NCI-H1105 (cell line): ENCODE measurements at places on chromosomes 4 and X.

DNA sequence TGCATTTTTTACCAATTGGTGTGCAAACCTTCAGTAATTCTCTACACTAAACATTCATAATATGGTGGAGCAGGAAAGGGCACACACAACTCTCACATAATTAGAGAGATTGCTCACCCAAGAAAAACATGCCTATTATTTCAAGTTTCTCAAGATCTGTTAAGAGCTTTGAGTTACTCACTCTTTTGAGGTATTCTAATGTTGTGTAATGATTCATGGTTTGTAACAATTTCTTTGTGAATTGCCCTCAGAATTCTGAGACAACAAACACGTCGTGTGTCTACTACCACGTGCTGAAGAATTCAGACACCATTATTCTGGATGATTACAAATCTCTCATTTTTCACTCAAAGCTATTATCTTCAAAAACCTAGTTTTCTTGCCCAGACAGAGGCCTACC lies 82.8 kb downstream of the PDGFC start:
- no peak for DNase-seq

GRCh38 chr4:121989715-121990114 lies 37.9 kb upstream of the TRPC3 start:
- no peak for DNase-seq

DNA sequence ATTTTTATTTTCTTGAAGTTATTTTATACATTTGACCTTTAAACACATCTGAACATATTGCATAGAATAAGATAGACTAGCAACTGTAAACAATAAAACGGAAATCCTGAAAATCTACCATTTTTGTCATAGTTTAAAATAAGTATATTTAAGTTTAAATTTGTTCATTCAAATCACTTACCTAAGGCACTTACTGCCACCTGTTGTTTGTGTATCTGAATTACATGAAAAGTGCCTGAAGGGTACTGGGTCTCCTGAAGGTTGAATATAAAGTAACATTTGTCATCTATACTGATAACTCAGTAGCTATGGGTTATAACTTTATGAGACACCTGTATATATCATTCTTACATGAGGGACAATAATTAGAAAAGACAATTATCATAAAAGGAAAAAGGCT lies 38.6 kb downstream of the TRPC5 start:
- no peak for DNase-seq

DNA sequence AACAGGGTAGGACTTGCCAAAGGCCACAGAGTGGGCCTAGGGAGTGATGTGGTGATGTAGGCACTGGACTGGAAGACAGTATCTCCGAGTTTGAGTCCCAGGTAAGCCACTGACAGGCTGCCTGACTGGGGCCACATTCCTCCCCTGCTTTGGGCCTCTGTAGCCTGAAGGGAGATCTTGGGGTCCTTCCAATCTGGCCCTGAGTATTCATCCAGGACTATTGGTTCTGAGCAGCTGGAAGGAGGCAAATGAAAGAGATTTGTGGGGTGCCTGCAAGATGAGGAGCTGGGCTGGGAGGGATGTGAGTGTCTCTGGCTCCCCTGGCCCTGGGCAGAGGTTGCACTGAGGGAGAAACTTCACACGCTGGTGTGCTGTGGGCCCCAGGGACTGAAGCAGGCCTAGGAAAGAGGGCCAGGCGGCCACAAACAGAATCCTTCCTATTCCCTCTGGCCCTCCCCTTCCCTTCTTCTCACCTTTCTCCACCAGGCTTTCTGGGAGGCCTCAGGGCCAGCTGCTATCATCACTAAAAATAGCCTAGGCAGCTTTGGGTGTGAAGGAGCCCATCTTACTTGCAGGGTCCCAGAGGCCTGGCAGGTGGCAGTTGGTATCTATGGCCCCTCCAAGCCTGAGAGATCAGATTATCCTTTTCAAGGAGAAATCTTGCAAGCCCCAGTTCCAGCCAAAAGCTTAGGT lies 70.1 kb downstream of the PJA1 start:
- no peak for DNase-seq

DNA sequence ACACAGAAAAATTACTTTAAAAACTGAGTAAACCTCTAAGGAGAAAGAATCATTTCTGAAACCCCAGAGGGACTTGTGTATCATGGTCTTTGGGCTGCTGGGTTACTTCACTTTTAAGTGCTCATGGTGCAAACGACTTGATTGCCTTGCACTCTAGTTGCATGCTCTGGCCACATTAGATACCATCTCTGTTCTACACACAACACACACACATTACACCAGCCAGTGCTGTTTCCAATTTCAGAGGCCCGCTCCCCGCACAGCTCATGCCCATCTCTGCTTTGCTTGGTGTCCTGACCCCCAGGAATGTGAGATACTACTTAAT lies 2.1 kb downstream of the PPP3CA start:
- no peak for DNase-seq

DNA sequence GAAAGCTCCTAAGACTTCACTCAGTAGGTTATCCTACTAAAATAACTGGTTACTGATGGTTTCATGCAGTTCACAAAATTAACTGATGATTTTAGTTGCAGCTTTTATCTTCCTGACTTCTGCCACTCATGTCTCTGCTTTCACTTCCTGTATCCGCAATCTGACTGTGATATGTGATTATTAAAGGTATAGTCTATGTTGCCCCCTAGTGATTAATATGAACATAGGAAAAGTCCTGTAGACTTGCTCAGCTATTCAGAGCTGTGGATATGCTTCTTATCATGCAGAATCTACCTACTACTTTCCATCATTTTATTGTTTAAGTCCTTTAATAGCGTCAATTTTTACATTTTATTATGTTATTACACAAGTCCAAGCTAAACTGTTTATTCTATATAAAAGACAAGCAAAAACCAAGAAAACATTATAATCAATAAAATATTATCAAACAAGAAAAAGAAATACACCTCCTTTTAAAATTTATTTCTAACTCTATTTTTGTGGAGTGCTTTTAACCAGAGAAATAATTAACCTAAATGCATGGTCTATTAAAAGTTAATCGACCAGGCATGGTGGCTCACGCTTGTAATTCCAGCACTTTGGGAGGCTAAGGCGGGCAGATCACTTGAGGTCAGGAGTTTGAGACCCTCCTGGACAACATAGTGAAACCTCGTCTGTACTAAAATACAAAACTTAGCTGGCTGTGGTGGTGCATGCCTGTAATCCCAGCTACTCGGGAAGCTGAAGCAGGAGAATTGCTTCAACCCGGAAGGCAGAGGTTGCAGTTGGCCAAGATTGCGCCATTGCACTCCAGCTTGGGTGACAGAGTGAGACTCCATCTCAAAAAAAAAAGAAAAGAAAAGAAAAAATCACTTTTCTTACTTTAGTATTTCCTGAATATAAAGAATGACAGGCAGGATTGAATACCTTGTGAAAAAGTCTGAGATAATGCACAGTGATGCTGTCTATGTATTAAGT lies 40.4 kb upstream of the TLR2 start:
- peak; percentile 19 for DNase-seq

DNA sequence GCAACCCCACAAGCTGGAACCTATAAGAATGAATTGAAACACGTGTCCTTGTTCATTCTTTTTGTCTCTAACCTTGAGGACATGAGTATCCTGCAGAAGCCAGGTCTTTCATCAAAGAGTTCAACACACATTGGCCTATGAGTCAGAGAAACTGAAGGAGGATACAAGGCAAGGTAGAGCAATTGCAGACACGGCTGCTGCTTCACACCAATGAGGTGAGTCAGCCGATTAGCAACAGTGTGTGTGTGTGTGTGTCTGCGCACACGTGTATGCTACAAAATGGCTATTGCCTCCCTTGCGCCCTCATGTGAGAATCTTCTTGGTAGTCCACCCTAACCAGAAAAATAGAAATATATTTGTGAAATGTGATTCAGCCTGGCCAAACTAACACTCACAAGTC lies 1477.7 kb upstream of the IGFBP7 start:
- DNase-seq: no peak

- DNase-seq: no peak
Observed at GRCh38 chr4:119034276-119035008, 101.2 kb upstream of the MYOZ2 start.

DNA sequence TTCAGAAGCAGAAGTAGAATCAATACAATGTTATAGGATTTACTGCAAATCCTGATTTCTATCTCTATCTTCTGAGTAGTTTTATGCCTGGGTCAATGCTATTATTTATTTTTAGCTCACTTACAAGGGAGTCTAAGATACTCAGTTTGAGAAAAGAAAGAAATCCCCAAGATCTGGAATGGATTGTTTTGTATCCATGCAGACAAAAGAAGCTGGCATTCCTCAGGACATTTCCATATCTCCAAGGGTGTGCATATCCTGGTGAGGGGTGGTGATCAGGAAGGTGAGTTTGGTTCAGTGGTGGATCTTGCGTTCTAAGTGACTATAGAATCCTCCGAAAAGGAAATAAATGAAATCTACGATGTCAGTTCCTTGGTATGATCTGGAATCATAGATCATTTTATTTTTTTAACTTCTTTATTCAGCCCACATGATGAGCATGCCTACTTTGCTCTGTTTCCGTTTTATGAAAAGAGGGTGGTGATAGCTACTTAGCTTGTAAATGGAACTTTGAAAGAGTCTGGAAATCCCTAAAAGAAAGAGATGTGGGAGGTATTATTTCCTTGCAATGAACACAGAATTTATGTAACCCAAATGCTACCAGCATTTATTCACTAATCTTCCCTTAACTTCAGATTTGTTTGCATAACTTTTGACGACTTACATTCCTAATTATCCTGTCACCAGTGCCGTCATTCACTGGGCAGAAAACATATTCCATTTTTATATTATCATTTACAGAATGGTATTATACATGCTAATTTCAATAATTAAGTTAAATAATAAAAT lies 81.1 kb upstream of the RAPGEF2 start:
- DNase-seq: no peak

DNA sequence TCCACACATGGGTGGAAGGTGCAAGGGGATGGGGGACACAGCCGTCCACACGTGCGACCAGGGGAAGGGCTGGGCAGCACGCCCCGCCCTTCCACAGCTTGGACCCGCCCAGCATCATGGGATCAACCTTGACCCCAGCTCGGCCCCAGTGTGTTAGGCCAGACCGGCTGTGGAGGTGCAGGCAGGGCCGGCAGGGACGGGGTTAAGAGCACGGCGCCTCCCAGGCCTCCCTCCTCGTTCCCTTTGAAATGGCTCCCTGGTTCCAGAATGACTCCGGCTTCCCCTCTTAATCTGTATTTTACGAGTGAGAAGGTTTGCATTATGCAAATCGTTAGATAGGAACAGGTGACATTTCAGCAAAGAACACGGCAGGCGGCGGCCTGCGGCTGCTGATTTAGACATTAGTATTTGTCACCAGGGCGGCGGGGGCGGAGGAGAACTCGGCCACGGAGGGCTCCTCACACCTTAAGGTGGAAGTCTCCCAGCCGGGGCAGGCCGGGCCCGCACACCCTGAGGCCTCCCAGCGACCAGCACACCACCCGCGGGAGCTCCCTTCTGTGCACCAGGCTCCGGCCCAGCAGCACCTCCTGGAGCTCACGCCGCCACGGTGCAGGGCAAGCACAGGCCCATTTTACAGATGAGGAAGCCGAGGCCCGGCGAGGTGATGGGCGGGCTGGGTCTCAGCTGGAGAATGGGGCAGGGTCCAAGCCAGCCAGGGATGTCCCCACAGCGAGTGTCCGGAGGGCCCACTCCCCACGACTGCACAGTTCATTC lies 116.1 kb downstream of the FAM53A start:
- DNase-seq: no peak

DNA sequence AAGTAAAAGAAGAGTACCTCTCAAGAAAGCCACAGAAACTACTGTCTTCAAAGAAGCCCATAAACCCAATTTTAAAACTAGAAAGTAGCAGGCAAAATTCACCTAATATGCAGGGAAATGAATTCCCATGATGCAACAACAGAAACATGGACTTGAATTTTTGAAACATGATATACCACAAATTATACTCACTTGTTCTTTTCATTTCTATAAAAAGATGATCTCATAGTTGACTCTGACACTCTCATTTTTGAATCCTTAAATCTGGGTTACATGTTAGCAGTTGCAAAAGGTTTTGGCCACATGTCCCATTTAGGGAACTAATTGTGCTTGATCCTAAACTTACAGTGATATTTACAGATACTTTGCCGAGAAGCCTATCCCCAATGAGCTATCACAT lies 1130.8 kb downstream of the FAT4 start:
- no peak for DNase-seq

- DNase-seq: no peak
Observed at GRCh38 chr4:99457270-99457669, 22.1 kb upstream of the ADH7 start.

GRCh38 chr4:165656399-165656798 lies 216.6 kb upstream of the TLL1 start:
- no peak for DNase-seq

GRCh38 chrX:153828723-153829548 lies 1.4 kb downstream of the PDZD4 start:
- DNase-seq: no peak

DNA sequence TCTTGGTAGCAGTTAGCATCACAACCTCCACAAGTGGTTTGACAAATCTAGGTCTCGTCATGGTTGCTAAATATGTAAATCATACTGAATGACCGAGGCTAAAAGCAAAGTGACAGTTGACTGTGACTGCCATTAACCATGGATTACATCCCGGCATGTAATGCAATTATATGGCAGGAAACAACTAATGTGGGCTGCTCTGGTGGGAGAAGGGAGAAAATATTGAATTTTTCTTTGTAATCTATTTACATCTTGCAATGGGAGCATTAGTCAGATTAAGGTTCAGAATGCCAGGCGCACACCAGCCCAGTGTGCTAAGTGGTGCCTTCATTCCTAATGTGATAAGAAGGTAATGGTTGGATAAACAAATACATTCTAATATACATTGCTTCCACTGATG lies 35.8 kb downstream of the UNC5C start:
- no peak for DNase-seq
